Activated T-helper 1 cell treated with anti-CD3 and anti-CD28 coated beads, Interleukin-2, amount 50 U/mL, for 16 hours (primary cell): ENCODE measurements at places on chromosomes 2 and 18.

DNA sequence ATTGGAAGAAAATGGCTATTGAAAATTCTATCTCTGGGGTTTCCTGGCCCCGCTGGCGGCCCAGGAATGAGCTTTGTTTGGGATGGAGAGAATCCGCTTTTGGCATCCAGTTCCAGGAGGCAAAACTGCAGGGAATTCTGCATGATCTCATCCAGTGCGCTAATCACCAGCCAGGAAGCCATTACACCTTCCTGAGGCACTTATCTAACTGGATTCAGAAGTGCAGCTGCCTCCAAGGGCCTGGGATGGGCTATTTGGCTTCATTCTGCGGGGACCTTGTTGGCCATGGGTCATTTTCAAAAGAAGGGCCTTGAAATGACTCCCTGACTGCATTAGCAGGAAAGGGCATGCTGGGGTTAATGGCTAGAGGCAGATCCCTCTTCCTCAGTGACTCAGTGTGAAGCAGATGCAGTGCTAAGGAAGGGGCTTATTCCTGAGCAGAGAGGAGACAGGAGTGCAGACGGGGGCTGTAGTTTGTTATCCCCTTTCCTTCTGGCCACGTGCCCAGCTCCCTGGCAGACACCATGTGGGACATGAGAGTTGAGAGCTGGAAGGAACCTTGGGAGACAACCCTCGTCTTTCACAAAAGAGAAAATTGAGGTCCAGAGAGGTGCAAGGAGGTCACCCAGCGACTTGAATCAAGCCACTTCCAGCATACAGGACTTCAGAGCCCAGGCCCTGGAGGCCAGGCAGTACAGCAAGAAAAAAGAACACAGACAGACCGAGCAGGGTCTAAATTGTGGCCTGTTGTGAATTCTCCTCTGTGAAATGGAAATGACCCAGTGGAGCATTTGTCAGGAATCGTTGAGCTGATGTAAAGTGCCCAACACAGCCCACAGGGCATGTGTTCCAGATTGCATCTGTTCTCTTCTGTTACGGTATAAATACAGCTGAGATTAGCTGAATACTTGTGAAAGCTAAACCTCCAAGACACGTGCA lies 161.8 kb downstream of the PRKCE start:
- DNase-seq, result no peak

GRCh38 chr2:215826838-215827441 lies 186.4 kb downstream of the MREG start:
- no peak for DNase-seq

- no peak for DNase-seq
Observed at GRCh38 chr2:37191253-37191652, 2.8 kb upstream of the SULT6B1 start.

DNA sequence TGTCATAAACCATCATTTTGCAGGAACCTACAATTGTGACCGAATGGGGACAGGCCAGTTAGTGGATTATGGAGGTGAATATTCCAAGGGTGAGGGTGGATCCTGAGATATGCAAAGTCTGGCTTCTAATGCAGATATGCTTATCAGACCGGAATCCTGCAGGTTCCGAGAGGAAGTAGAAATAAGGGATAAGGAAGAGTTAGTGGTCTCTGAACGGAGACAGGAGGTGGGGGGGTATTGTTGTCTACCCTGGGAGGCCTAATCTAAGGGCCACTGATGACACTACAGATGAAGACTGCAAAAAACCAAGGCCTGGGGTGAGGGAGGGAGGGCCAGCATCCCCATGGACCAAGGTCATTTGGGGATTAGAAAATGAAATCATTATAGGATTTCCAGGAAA lies 67.7 kb upstream of the GATA6 start:
- no peak for DNase-seq

GRCh38 chr2:224545884-224546644 lies 39.1 kb downstream of the CUL3 start:
- DNase-seq, result no peak

DNA sequence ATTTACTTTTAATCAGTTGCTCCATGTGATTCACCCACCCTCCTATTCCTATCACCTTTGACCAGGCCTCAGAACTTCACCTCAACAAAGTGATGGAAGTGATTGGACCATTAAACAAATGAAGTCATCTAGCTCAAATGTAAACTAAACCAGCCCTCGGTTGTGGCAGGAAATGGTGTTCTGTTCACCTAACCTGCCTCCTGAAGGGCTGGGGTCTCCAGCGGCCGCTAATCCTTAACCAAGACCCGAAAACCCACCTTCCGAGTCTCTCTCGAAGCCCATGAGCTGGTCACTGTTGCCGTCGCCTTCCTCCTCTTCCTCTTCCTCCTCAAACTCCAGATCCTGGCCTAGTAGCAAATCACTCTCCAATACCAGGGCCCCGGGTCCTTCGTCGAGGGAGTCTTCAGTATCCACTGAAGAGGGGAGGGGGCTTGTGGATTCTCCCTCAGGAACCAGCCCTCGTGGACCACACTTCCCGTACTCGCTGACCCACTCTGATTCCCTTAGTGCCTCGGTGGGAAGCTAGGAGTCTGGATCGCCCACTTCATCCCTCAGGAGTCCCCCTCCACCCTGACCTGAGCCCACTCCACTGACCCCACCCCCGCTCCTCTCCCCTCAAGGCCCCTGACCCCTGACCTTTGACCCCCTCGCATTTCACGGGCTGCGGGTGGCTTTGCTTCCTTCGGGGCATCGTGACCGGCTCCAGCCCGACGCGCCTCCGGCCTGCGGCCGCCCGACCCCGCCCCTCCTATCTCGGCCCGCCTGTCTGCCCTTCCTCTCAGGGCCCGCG lies 503 bp downstream of the ZNF513 start:
- peak; percentile 37 for DNase-seq

DNA sequence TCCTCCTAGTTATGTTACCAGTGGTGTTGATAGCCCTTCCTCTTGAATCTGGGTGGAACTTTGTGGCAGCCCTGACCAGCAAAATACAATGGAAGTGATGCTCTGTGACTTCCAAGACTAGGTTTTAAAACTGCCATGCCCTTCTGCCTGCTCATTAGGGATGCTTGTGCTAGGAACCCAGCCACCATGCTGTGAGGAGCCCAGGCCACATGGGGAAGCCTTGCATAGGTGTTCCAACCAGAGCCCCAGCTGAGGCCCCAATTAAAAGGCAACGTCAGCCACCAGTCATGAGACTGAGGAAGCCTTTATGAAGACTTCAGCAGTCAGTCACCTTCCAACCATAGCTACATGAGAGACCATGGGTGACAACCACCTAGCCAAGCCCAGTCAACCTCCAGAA lies 14.0 kb upstream of the MAPRE2 start:
- DNase-seq, result no peak

- DNase-seq, result no peak
Observed at GRCh38 chr2:15919716-15920434, 20.5 kb upstream of the MYCN start.

GRCh38 chr2:43041661-43042360 lies 184.6 kb downstream of the ZFP36L2 start:
- no peak for DNase-seq

DNA sequence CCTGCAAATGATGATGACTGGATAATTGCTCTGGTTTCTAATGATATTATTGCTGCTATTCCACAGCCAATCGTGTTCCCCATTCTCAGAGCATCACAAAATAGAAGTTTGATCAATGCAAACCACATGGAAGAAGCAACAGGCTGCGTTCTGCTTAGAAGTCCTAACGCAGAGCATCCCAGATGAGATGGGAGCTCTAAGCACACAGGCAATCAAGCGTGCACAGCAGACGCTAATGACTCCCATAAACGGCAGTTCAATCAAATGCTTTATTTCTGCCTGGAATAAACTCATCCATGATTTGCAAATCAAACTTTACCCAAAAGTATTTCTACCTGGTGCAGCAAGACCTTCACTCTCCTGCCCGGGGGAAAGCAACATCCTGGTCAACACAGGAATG lies 304.2 kb downstream of the FBXO15 start:
- no peak for DNase-seq

DNA sequence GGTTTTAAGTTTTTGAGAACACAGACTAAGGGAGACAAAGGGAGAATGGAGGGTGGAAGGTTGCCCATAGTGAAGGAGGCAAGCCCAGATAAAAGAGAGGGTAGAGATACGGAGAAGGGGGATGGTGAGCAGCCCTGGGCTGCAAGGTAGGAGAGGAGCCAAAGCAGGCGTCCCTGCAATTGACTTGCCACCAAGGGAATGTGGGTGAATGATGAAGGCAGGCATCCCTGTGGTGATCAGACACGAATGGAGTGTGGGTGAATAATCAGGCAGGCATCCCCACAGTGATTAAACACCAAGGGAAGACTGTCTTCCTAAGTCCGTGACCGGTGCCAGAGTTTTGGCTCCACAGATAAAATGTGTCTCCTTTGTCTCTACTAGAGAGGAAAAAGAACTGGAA lies 16.5 kb upstream of the ALPK2 start:
- no peak for DNase-seq

DNA sequence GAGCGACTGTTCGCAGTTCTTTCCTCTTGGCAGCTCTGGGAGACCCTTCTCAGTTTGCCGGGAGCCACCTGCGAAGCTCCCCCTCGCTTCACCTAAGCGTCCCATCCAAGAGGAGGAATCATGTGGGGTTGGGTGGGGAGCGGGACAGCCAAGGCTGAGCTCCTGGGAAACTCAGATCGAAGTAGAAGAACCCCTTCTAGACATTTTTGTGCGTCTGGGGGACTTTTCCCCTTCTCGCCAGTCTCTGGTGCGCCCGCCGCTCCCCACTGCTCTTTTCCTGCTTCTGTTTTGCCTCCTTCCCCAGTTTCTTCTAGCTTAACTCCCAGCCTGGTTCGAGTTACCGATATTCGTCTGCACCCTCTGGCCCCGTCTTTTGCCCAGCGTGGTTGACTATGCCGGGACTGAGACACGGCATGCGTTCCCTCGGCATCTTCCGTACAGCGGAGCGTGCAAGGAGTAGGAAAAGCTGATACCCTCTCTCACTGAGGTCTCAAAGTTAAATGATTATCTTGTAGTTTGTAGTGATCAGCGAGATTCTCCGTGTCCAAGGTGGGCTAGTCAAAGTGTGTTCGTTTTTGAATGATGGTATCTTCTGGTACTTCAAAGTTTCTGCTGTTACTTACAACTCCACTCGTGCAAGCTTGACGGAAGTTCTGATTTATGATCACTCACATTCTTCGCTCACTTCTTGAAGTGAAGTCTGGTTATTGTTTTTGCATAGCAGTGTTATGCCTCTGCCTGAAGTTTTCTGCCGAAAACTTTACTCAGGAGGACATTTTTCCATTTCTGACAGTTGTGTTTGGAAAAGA lies 664 bp downstream of the CAMKMT start:
- DNase-seq, result peak; percentile 11

DNA sequence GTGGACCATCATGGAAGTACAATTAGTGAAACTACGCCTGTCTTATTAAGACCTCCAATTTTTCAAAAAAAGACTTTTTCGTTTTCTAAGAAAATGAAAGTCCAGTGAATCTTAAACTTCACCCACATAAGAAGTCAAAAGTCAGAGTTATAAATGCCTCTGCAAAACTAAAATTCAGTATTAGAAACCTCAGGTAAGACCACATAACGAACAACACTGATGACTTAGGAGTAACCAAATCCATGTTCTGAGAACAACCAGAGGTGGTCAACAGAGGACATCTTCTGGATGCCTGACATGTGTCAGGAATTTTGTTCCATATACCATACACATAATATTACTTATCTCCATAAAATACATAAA lies 62.4 kb downstream of the RPL31 start:
- DNase-seq, result no peak

DNA sequence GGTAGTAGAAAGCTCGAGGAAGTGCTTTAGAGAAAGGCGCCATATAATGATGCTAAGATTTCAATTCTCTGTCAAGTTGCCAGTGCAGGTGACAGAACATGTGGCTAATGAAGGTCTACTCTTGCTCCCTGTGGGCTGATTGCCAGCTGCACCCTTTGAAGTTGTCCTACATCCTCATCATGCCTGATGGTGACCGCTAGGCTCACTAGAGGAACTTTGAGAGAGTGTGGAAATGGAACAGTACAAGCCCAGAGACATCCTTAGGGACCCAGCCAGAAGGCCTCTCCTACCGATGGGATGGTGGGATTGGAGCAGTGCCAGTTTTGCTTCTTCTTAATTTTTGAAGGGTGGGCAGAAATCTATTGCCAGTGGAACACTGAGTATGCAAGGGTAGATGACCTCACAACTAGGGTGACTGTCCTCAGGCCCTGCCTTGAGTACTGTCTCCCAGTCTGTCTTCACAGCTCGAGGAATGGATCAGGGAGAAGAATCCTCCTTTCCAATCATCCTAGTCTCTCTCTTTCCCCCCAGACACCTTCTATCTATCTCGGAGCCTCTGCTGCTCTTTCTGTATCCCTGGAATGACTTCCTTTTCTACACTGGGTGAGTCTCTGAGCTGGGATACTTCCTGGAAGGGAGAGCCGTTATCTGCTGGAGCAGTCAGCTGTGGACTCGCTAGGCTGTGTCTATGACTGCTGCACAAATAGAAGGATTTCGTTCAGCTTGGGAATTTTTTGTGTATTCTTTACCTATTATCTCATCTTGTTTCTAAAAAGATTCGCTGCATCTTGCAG lies 33.5 kb downstream of the LGALSL start:
- no peak for DNase-seq

GRCh38 chr2:226184540-226184939 lies 615.1 kb downstream of the IRS1 start:
- DNase-seq, result no peak

DNA sequence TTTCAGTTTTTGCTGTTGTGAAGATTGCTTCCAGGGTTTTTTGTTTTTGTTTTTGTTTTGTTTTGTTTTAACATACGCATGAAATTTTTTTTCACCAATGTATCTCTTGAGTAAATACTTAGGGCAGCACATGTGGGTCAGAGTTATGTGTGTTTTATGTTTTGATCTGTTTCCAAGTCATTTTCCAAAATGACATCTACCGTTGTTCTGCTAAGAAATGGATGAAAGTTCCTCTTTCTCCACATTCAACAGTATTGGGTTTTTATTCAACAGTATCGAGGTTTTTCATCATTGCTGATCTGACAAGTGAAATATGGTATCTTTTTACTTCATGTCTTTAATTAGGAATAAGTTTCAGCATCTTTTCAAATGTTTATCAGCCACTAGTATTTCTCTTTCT lies 16.7 kb downstream of the RNF144A start:
- DNase-seq, result no peak

DNA sequence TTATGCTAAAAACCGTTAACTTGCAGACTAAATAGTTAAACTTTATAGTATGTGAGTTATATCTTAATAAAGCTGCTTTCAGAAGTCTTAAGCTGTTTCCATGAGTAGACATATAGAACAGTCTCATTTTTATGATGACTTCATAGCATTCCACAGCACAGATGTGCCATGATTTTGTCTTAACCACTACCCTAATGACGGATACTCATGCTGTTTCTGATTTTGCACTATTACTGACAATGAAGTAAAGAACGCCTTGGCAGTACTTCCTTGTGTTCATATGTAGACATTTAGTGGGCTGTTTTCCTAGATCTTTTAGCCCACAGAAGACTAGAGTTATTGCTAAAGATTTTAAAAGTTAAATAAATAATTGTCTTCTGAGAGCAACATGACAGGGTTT lies 175.6 kb upstream of the RAB6C start:
- no peak for DNase-seq

- no peak for DNase-seq
Observed at GRCh38 chr2:126370201-126370600, 285.8 kb upstream of the GYPC start.

GRCh38 chr18:13211534-13211933 lies 7.0 kb upstream of the LDLRAD4 start:
- no peak for DNase-seq

- DNase-seq, result no peak
Observed at GRCh38 chr2:61832183-61832841, 21.5 kb downstream of the FAM161A start.

GRCh38 chr2:220466251-220466691 lies 838.8 kb downstream of the SLC4A3 start:
- no peak for DNase-seq

- no peak for DNase-seq
Observed at GRCh38 chr18:36337679-36338402, 40.3 kb downstream of the FHOD3 start.
